ENCODE measurements at places on chromosomes 2 and 18.
A peak's percentile ranks its signal among the peaks of the same experiment; 100 is the strongest.

- DNase-seq: peak; percentile 86
These were observed 42.4 kb downstream of the HK2 start for GRCh38 chr2:74876081-74876886.

- no peak for DNase-seq
These were observed 49.7 kb downstream of the TNS1 start for GRCh38 chr2:217953011-217953481.

GRCh38 chr18:59994357-59994756, 94.6 kb downstream of the PMAIP1 start:
- DNase-seq: no peak

DNA sequence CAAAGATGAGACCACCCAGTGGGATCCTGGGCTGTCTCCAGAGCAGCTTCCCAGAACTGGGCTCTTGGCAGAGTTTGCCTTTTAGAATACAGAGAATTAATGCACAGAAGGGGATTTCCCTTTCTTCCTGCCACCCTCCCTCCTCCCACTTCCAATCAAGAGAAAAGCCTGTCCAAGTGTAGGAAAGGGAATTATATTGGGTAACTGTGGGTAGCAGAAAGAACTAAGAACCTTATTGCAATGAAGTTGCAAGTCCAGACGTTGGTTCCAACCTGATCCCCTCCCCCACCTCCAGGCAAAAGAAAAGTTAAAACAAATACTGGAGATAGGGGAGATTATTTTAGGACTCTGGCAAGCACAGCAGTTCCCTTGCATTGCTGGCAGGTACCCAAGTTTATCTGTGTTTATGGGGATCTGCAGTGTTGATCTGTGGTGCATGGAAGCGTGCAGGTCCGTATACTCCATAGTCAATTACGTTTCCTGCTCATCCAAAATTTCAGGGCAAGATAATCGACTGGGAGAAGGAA, 114.3 kb downstream of the PRKCE start:
- peak; percentile 37 for DNase-seq

DNA sequence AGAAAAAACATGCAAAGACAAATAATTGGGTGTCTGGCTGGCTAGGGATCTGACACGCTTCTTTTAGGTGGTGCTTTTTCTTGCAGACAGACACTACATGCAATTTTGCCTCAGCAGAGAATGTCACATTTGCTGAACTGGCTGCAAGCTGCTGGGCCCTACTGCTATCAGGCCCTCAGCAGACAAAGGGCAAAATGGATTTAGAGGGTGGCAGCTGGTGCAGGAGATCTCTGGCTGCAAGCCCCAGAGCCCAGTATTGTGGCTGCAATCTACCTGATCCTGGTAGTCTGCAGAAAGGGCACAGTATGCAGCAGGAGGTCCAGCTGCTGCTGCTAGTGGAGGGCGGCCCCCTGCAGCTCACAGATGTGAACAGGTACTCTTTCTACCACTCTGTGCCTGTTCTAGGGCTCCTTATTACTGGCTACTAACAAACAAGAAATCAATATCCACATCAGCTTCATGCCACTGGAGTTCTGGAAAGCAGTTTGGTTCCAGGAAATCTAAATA, 796.7 kb upstream of the CELF4 start:
- no peak for DNase-seq

DNA sequence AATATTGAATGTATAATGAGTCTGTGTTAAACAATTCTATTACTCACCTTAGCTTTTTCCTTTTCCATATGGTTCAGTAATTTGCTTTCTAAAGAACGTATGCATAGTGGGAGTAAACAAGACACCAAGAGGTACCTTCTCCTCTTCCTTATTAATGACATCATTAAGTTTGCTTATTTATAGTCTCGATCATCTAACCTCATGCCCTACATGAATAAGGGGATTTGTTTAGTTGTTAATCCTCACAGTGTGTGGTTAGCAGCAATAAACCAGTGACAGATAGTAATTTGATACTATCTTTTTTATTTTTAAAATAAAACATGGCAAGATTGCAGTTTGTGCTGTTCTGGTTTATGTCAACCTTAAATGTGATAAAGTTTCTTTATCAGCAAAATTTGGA, 69.7 kb downstream of the COBLL1 start:
- DNase-seq: no peak

GRCh38 chr2:34997779-34998178, 1357.8 kb upstream of the CRIM1 start:
- DNase-seq: no peak

DNA sequence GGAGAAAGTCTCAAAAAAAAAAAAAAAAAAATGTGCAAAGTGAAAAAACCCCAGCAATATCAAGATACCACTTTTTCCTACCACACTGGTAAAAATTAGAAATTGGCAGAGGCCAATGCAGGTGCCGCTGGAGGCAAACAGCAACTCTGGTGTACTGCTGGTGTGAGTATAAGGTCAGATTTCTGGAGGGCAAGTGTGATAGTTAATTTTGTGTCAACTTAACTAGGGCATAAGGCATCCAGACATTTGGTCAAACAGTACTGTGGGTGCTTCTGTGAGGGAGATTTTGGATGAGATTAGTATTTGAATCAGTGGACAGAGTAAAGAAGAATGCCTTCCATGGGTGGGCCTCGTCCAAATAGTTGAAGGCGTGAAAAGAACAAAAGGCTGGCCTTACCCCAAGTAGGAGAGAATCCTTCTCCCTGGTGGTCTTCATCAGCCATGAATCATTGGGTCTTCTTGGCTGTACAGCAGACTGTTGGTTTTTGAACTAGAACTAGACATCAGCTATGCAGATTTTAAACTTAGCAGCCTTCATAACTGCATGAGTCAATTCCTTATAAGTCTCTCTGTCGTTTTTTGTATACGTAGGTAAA, 52.8 kb upstream of the FHL2 start:
- DNase-seq: no peak

DNA sequence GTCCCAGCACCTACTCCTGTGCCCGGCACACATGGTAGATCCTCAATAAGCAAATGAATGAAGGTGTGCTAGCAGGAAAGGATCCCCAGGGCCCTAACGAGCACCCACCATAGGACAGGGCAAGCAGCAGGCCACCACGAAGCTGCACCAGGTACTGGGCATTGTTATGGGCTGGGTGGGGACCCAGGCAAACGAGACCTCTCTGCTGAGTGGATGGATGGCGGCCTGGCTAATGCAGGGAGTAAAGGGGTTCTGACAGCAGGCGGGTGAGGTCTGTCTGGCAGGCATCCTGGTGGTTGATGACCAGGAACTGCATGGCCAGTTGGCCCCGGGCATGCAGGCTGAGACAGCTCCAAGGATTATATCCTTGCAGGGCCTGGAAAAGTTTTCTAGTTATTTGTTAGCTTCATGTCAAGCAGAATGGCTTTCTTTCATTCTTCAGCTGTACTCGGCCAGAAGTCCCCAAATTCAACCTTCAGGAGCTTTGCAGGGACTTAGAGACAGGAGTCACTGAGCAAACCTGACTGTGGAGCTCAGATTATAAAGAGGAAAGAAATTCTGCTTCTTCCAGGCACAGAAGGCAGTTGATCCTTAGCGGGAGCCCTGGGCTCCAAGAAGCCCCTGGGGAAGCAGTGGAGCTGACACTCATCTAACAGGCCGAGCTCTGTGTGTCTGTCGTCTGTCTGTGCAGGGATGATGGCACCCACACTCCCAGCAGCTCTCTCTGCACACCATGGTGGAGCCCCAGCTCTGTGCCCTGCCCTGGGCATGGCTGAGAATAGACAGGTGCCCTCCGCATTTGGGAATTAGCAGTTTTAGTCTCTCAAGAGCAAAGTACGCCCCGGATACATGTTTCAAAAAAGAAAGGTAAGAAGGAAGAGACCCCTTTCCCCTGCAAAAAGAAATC, 51.2 kb downstream of the SDC1 start:
- DNase-seq: no peak

- peak; percentile 54 for DNase-seq
These were observed 36.5 kb downstream of the EFR3B start for GRCh38 chr2:25078170-25079049.

DNA sequence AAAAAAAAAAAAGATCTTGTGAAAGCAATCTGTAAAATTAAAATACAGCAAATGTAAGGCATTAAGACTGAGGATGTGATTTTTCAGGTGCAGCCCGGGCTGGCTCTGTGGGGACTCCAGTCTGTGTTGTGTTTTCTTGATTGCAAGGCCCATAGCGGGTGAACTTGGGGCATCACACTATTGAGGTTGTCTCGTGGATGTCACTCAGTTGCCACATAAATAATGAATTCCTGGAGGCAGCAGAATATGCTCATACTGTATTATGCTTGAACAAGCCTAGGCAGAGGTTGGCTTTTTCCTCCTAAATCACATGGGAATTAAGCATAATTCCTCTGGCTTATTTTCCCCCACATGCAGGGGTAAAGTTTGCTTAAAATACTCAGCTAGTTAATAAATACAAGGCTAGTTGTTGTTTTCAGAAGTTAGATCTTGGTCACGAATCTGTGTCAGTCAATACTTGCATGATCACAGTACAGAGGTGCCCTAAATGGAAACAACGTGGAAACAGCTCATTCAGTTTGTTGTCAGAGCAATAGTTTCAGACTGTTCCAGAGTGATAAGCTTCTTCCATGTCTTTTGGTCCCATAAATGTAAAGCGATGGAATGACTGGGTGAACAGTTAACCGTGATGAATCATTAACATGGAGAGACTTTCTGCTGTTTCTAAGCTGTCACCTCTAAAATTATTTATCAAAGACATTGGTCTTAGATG, 16.4 kb downstream of the GEMIN6 start:
- DNase-seq: no peak

DNA sequence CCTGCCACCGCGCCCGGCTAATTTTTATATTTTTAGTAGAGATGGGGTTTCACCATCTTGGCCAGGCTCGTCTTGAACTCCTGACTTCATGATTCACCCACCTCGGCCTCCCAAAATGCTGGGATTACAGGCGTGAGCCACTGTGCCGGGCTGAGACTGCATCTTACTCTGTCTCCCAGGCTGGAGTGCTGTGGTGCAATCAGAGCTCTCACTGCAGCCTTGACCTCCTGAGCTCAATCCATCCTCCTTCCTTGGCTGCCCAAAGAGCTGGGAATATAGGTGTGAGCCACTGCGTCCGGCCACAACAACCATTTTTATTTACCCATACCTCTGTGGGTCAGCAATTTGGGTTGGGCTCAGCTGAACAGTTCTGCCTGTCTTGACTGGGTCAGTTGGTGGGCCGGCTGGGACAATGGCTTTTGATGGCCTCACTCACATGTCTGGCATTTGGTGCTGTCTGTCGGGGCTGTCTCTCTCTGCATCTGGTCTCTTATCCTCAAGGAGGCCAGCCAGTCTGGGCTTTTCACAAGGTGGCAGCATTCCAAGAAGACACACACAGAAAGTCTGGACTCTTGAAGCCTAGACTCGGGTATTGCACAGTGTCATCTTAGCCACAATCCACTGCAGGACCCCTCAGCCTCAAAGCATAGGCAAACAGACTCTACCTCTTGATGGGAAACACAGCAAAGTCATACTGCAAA, 116.8 kb upstream of the GATA6 start:
- DNase-seq: no peak

DNA sequence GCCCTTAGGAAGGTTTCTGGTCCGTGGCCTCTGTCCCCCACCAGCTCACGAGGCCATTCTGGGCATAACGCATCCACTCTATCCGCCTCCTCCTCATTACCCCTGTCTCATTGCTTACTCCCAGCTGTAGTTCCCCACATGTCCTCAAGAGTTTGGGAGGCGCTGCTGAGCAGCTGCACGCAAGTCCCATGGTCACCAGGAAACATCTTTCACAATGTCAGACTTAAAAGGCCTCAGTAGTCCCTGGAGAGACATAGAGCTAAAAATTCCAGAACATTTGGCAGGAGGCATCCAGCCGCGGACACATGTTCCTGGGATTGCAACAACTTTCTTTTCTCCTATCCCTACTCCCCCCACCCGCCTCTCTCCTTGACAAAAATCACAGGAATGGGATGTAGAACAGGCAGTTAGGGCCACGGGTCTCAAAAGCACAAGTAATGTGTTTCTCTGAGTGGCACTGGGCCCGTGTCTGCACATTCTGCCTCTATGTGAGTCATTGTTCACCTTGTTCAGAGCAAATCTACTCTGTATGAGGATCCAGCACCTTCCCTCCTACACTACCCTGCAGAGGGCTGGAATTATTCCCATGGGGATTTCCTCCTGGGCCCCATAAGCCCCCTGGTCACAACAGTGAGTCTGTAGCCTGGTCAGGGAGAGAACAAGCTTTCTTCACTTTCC, 8.1 kb downstream of the LBH start:
- peak; percentile 72 for DNase-seq

DNA sequence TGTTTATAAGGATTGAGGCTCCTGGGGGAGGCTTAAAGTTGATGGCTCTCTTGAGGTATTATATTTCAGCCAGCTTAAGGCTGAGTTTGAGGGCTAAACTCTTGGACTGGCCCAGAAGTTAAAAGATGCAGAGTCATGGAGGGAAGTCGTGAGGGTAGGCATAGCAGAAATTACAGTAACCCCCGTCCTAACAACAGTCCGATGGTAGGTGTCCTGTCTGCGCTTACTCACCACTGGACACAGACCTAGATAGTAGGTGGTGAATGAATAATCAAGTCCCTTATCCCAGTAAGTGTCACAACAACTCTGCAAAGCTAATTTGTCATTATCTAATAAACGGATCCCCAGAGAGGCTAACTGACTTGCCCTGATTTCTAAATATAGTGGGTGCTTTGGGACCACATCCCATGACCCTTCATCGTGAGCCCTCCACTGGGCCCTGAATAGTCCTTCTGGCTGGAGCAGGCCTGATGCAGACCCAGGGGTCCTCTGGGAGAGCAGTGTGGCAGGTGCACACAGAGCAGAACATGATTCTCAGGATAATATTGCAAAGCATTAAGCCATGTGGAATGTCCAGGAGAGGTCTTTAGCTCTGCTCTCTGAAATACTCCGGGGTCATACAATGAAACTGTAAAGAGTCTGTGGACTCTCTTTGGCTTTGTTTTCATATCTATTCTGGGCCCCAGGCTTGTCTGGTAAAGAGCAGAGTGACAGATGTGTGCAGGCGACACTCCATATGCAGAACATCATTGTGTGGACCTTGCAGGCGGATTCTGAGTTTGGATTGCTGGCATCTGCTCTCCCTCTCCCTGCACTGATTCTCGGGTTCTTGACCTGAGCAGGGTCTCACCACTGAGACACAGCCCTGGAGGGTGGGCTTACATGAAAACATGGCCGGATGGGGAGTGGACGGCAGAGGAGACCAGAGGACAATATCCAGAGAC, 98.1 kb downstream of the RNF144A start:
- no peak for DNase-seq

GRCh38 chr2:28567061-28567471, 71.2 kb downstream of the PLB1 start:
- DNase-seq: peak; percentile 71

GRCh38 chr2:204971206-204971907, 426.1 kb downstream of the PARD3B start:
- no peak for DNase-seq

DNA sequence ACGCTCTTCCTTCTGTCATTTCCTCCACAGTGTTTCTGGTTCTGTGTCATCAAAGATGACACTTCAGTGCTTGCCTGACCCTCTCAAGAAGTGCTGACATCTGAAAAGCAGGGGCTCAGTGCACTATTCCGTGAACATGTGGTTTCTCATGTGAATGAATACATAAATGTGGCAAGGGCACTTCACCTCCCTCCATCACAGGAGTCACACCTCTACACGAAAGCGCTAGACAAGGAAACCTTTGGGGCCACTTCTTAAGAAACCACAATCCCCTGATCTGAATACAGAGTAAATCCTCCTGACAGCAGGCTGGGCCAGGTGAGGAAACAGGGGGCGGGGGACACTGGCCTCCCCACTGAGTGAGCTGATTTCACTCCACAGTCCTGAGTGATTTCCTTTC, 145.8 kb upstream of the ACAA2 start:
- no peak for DNase-seq

GRCh38 chr18:66168685-66169235, 417.9 kb downstream of the CDH7 start:
- no peak for DNase-seq

GRCh38 chr2:227853204-227853629, 18.2 kb upstream of the DAW1 start:
- DNase-seq: no peak
